ENCODE measurements at places on chromosomes 1 and 21.
A peak's percentile ranks its signal among the peaks of the same experiment; 100 is the strongest.

DNA sequence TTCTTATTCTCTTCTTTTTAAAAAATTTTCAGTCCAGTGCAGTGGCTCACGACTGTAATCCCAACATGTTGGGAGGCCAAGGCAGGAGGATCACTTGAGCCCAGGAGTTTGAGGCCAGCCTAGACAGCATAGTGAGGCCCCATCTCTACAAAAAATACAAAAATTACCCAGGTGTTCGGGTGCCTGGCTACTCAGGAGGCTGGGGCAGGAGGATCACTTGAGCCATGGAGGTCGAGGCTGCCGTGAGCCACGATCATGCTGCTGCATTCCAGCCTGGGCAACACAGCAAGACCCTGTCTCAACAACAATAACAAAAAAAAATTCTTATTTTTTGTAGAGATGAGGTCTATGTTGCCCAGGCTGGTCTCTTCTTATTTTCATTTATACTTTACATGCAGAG is 7.9 kb downstream of the PLA2G2D start:
- no peak for DNase-seq

DNA sequence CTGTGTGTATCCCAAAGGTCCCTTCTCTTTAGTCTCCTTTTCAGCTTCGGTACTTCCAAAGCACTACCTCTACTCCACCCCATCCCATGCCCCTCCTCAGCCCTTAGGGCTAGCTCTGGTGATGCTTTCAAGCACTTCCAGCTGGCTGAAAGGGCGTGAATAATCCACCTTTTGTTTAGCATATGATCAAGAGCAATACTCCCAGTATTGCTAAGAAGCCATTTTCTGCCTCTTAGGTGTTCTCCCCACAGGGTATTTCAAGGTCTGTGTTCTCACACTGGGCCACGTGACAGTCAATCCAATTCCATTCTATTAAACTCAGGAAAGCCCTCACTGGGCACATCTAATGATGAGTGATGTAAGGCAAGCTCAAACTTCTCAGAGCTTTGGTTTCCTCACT is 298.5 kb upstream of the PROX1 start:
- DNase-seq: no peak

- DNase-seq: no peak
Measured at GRCh38 chr1:66535061-66535460, 1.1 kb downstream of the SGIP1 start.

- no peak for DNase-seq
Measured at GRCh38 chr1:2213576-2214505, 14.3 kb upstream of the SKI start.

GRCh38 chr21:26170471-26171257 is at the start of gene APP:
Gene APP, minus strand, starts transcription at chr21:26170770. Its CDS starts 150 bp downstream, at chr21:26170620.
- peak; percentile 76 for DNase-seq

DNA sequence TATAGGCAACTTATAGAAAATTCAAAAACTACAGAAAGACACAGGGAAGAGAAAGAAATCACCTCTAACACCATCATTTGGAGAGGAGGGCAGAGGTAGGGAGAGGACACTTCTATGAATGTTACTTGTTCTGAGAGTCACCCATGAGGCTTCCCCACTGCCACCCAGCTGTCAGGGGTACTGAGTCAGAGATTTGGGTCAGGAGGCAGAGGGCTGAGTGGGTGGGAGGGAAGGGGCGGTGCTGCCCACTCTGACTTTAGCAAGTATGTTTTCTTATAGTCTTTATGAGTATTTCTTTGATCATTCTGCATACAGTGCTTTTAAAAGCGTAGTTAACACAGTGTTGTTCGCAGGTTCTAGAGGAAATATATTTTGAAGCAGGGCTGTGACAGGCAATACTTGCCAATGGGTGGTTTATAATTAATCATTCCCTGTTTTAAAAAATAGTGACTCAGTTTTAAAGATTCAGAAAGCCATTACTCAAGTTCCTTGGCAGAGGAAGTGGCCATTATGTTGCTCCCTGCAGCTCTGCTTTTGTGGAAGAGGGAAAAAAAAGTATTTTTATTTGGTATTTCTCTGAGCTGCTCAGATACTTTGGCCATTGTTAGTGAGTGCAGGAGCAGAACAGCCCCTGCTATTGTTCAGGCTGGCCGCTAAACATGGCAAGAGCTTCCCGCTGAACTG is 18.3 kb downstream of the IL6R start:
- DNase-seq: no peak

GRCh38 chr1:67261680-67262079 is 46.0 kb upstream of the IL12RB2 start:
- DNase-seq: no peak

- DNase-seq: no peak
Measured at GRCh38 chr1:220123889-220124288, 30.0 kb downstream of the IARS2 start.

Measured in stimulated activated CD8-positive, alpha-beta memory T cell treated with anti-CD3 and anti-CD28 coated beads, Interleukin-2, amount 100 ng/mL, for 48 hours (primary cell).